Non-pigmented ciliary epithelial cell (primary cell): ENCODE measurements at places on chromosomes 12 and 14.

- peak; percentile 15 for DNase-seq
Observed at GRCh38 chr14:69928111-69928523, 48.9 kb downstream of the SMOC1 start.

DNA sequence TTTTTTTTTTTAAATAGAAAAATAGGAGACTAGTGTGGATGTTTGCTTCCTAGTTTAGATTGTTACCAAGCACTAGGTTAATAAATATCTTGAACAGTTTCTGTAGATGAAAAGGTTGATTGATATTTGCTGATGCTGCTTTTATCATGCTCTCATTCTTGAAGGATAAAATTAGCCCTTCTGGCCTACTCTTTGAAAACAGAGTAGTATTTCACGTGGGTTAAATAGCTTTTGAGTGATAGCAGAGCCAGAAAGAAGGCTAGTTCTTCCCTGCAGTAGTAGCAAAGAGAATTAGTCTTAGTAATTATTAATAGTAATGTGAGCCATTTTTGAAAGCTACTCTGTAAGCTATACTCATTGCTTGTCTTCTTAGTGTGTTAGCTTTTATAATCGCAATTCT, 5.2 kb downstream of the NEDD1 start:
- no peak for DNase-seq

GRCh38 chr14:75831455-75831854, 150.3 kb downstream of the TGFB3 start:
- no peak for DNase-seq

DNA sequence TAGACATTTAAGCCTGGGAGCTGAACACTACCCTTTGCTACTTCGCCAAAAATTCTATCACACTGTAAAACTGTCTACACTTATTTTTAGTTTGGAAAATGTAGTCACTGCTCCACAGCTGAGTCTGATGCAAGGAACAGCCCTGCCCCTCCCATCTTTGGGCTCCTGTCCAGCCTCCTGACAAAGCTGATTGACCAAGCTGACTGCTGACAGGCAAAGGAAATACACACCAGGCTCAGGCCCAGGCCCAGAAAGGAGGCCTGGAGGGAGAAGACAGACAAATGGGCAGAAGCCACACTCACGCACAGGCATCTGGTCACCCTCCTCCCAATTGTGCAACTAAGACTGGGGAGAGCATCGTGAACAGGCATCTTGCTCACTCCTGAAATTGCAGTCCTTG, 55.3 kb downstream of the ISCA2 start:
- DNase-seq: no peak

DNA sequence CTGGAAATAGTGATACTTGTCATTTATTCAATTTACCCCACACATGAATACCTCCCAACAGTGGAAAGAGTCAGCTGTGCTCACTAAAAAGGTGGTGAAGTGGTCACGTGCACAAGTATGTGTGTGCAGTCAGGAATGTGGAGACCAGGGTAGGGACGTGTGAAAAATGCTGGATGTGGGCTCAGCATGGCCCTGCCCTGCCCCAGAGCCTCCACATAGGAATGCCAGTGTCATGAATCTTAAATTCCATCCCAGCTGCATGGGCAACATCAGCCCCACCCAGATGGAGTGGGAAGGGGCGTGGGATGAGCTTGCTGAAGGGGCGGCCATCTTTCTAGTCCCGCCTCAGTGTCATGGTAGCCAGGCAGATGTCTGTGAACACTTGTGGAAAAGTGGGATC, 87.7 kb downstream of the C12orf75 start:
- DNase-seq: peak; percentile 74

DNA sequence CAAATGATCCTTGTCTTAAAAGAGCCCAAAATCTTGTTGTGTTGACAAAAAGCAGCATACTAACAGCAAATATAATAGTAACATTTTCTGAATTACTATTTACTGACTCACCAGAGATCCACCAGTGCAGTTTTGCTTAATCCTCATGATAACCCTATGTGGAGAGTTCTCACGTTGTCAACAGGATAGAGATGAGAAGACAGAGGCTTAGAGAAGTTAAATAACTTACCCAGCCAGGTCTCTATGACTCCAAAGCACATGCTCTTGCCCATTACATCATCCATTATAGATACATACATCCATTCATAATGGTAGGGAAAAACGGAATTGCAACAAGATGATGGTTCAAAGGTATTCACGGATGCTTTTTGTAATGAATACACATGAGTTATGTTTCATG, 111.9 kb downstream of the PAX9 start:
- peak; percentile 23 for DNase-seq

- DNase-seq: no peak
Observed at GRCh38 chr14:67285876-67286452, 44.7 kb downstream of the PALS1 start.
